Aorta (tissue), 5 donors: ENCODE measurements at places on chromosomes 16 and 17. TPM values are rescaled to one million over a fixed set of nuclear protein-coding genes. Genes with fewer than 3 reads are reported as not detected.

GRCh38 chr16:66412182-66412581 is 14.9 kb upstream of the BEAN1 start:
- no peak for DNase-seq

HSF4 gene
- 101 TPM for total RNA-seq

DNA sequence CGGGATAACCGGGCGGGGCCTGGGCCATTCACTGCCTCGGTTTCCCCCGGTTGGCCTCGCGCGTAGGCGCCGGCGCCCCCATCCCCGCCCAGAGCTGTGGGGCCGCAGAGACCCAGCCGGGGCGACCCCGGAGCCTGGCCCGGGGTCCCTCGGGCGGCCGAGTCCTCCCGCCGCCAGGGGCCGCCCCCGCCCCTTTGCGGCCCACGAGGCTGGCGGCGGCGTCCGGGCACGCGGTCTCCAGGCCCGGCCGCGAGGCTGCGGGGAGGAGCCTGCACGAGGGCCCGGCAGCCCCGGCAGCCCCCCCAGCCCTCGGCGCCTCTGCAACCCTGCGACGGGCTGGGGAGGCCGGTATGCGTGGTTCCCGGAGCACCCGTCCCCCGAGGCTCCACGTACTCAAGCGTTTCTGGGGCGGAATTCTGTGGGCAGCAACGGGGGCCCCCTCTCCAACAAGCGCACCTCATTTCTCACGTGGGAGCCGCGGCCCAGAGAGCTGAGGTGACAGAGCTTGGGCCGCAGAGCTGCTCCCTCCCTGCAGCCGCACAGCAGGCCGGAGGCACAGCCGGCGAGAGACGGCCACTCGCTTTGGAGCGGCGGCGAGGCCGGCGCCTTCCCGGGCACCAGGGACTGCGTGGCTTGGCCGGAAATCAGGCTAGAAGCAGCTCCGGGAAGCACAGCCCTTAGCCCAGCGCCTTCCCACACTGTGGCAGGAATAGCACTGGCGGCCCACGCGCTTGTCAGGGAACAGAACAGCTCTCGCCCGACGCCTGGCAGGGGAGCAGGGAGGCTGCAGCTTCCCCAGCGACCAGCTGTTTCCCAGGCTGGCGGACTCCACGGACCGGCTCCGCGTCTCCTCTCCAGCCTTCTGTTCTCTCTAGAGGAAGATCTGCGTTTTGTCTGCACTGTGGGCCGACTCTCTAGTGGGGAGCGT is 867 bp upstream of the LIMD2 start:
- peak; percentile 88 for DNase-seq

GRCh38 chr16:86371083-86371803 is 139.1 kb upstream of the FOXF1 start:
- DNase-seq: no peak

CNGB1 gene
- total RNA-seq: not detected

- no peak for DNase-seq
Observed at GRCh38 chr17:12659500-12659899, 6.2 kb upstream of the MYOCD start.

- DNase-seq: peak; percentile 16
Observed at GRCh38 chr16:56986361-56986760, 3.0 kb upstream of the NLRC5 start.

TK2 gene
- 27.4 TPM for total RNA-seq

DNA sequence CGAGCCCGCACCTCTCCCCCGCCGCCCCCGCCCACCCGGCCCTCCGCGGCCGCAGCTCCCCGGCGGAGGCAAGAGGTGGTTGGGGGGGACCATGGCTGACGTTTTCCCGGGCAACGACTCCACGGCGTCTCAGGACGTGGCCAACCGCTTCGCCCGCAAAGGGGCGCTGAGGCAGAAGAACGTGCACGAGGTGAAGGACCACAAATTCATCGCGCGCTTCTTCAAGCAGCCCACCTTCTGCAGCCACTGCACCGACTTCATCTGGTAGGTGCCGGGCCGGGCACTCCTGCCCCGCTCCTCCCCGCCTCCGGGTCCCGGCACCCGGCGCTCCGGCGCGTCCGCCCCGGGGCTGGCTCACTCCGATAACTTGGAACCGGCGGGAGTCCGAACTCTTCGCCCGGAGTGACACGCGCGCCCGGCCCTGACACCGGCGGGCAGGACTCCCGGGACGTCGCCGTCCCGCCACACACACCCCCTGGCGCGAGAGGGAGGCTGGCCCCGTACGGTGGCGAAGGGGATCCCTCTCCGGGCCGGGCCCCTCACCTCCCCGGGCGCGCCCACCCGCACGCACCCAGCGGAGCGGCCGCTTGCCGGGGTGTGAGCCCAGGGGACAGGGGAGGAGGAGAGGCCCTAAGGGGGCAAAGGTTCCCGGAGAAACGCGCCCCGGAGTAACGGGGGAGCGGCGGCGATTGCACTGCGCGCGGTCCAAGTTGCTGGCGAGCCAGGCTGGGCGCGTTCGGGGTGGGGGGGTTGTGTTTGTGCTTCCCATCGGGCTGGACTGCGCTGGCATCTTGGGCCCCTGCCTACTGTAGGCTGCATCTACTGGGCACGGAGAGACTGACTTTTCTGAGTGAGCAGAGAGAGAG is 581 bp downstream of the PRKCA start:
- DNase-seq: peak; percentile 58

GRCh38 chr17:82440469-82440981 is 10.0 kb downstream of the CYBC1 start:
- no peak for DNase-seq

DNA sequence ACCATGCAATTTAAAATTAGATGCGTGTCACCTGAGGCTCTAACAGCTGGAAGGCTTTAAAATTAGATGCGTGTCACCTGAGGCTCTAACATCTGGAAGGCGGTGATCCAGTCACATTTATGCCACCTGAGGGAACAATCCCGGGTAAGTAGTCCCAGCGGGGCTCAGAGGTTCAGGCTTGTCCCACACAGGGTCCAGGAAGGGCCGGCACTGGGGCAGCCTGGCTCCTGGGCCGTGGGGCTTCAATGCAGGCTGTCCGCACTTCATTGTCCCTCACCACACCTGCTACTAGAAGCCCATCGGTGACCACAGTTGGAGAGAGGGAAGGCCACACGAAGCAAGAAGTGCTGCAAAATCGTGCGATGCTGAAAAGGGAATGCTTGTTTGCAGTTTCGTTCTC is 15.4 kb upstream of the ADCY9 start:
- DNase-seq: no peak

RDM1 gene
- not detected for total RNA-seq

DNA sequence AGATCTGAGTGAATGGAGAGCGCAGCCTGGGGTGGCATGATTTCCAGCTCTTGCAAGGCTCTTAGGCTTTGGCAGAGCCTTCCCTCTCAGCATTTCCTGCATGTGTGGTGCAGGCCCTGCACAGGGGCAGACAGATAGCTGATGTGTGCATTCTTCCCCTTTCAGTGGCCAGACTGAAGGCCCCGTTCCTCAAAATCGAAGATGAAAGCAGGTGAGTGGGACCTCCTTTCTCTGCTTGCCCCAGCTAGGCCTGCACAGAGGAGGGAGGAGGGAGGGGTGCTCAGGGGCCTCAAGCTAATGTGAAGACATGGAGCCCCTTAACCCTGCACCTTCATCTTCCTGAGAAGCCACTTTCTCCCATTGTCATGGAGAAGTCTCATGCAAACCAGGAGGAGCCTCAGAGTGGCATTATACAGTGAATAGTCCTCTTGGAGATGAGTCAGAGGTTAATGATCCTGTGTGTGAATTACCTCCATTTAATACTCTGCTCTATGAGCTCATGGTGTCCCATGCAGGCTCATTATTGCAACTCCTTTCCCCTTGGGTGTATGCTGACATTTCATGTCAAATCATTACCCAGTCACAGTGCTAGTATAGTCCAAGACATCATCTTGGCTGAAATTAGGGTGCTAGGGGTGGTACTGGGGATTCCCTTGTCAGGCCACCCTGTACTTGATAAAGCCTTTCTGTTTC is 20.4 kb upstream of the ADAM11 start:
- no peak for DNase-seq

DNA sequence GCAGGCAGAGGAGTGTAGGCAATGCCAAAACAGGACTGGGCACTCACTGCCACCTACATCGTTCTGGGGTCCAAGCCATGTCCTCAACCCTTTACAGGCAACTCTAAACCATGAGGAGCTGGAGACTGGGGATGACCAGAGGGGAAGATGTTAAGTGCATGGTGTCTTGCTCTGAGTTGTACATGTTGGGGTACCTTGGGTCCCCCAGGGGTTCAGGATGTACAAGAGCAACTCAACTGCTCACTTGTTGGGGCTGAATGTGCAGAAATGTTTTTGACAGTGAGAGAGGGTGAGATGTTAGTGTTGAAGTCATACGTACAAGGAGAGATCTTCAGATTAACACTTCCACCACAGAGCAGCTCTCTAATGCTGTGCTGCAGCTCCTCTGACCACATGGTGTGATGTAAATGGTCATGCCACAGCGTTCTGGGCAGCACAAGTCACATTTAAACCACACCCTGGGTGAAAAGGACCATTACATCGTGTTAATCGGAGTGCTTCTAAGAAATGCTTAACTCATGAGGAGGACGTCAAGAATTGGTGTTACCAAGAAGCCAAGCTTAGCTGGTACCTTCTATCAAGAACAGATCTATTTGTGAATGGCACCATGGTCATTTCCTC is 2.4 kb downstream of the CCL18 start:
- DNase-seq: no peak
